ENCODE measurements at places on chromosomes 12 and 14.

DNA sequence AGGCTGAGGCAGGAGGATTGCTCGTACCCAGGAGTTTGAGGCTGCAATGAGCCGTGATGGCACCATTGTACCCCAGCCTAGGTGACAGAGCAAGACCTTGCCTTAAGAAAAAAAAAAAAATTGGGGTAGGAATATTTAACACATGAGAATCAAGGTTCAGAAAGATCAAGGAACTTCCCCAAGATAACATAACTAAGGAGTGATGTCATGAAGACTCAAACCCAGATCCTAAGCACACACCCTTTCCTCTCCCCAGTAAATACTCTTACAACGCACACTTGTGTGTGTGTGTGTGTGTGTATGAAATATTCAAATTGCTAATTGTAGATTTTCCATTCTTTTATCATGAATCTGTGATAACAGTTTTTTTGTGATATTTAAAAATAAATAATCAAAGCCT is 90.6 kb upstream of the NUDT4 start:
- no peak for DNase-seq

GRCh38 chr14:59161561-59162175 is 26.8 kb upstream of the DAAM1 start:
- DNase-seq = no peak

GRCh38 chr12:111154147-111154834 is 214.6 kb downstream of the PHETA1 start:
- DNase-seq = no peak

- no peak for DNase-seq
Observed at GRCh38 chr12:44158746-44159145, 322.9 kb downstream of the TMEM117 start.

GRCh38 chr14:30180219-30180618 is 252.6 kb upstream of the PRKD1 start:
- no peak for DNase-seq

GRCh38 chr12:46342562-46343033 is 30.0 kb downstream of the SLC38A2 start:
- DNase-seq = no peak

- no peak for DNase-seq
Observed at GRCh38 chr12:130482448-130482847, 144.8 kb downstream of the PIWIL1 start.

GRCh38 chr14:99266181-99267178 is 5.5 kb downstream of the BCL11B start:
- peak; percentile 86 for DNase-seq

DNA sequence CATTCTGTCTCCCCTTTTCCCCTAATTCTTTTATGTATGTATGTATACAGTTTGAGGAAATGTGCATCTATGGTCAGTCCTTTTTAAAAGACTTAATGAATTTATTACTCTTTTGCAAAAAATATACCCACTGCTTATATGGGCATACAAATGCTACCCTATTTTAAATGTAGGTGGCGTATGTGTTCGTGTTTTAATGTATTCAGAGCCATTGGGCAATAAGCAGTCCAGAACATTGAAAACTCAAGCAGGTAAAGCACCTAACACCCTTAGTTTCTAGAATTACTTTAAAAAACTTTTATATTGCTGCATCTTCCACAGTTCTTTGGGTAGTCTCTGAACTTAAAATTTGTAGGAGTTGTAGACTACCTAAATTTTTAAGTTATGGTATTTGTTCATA is 42.6 kb upstream of the A2ML1 start:
- no peak for DNase-seq

DNA sequence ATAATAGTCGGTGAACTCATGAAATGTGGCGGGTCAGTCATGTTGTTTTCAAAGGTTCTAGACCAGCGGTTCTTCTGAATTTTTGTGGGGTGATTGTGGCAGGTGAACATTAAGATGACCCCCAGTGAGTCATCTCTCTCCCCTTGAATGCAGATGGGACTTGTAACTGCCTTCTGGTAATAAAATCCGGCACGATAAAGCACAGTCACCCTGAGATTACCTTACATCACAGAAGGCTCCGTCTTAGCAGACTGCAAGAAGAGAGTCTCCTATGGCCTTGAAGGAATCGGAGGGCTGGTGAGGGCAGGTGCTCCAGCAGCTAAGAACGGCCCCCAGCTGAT is 189.6 kb downstream of the FOXN3 start:
- no peak for DNase-seq

GRCh38 chr14:91484186-91484585 is 25.9 kb downstream of the PPP4R3A start:
- no peak for DNase-seq

DNA sequence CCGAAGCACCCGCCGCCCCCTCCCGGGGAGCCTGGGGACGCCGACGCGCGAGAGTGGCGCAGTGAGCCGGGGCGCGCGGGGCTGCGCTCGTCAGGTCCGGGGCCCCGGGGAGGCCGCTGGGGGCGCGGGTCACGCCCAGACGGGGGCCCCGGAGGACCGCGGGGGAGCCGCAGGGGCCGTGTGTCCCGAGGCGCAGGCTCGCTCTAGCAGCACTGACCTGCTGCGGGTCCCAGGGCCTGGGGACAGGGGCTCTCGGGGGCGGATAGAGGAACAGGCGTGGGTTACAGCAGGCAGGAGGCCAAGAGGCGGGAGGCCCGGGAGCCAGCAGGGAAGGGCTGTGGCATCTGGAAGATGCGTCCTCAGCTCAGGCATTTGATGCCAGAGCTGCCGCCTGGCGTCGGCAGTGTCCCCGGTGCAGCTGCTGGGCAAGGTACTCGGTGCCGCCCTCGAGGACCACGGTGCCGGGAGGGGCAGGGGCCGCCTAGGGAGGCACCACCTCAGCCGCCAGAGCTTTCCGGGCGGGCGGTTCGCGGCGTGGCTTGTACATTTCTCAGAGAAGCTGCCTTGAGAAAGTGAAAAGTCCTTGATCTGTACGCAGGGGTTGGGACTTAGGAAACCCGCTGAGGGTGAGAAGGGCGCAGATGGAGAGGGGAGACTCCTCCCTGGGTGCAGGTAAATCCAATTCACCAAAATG is 1.2 kb downstream of the WNT5B start:
- no peak for DNase-seq

GRCh38 chr14:23385244-23385641 is 8.4 kb downstream of the CMTM5 start:
- DNase-seq = no peak

DNA sequence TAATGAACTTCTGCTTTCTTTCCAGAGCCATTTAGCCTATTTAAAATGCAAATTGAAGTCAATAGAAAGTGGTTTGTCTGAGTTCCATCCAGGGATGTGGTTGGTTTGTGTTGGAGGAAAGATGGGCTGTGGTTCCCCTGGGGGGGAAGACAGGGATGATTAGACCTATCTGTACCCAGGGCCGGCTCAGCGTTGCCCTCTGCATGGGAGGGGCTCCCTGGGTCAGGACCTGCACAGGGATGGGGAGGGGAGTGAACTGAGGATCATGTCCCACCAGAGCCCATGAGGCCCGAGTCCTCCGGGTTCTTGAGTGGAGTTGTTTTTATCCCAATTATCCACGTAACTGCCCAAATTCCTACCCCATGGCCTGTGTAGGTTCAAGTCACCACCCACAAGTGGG is 76.9 kb upstream of the SFSWAP start:
- DNase-seq = no peak

DNA sequence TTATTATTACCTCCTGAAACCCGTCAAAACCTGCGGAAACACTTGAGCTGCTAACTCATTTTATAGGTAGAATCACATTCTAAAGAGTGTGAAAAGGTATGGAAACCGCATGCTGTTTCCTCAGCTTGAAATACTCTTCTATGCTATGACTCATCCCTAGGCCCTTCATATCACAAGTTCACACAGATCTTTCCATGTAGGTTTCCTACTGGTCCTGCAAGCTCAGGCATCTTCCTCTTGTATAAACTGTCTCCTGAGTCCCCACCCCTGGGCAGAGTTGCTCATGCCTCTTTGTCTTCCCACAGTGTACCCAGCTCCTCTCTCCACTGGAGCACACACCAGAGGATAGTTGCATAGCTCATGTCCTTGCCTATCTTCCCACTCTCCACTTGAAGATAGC is 84.7 kb downstream of the CMAS start:
- DNase-seq = no peak

GRCh38 chr12:110244829-110245228 is 36.2 kb upstream of the ATP2A2 start:
- no peak for DNase-seq

DNA sequence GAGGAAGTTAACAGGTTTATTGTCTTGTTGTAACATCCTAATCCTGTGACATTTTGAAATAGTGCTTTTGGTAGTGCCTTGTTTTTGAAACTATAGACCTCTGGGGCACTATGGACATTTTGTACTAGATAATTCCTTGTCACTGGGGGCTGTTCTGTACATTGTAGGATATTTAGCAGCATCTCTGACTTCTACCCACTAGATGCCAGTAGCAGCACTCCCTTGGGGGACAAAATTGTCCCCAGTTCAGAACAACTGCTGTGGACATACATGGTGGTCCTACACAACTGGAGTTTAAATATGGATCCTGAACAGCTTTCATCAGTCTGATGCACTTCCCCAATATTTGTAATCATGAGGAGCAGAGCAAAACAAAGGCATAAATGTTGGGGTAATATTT is 264.7 kb downstream of the RAD51B start:
- no peak for DNase-seq

- DNase-seq = no peak
Observed at GRCh38 chr12:94458877-94459727, 565 bp downstream of the CEP83 start.

DNA sequence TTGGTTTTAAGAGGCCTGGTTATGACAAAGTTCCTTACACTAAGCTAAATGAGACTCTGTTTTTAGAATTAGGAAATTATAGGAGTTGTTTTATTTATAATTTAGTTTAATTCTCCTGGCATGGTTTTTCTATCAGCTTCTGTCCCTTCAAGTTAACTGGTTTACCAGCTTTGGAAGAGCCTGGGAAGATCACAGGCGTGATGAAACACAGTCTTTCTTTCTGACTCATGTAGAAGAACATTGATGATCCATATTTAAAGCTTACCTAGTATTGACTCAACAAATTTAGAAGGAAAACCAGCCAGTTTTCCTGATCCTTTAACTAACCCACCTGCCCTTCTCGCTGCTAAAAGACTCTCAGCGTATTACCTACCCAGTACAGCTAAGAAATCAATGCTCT is 155.2 kb downstream of the TGFB3 start:
- no peak for DNase-seq

- no peak for DNase-seq
Observed at GRCh38 chr12:42996869-42997431, 407.4 kb upstream of the PRICKLE1 start.

DNA sequence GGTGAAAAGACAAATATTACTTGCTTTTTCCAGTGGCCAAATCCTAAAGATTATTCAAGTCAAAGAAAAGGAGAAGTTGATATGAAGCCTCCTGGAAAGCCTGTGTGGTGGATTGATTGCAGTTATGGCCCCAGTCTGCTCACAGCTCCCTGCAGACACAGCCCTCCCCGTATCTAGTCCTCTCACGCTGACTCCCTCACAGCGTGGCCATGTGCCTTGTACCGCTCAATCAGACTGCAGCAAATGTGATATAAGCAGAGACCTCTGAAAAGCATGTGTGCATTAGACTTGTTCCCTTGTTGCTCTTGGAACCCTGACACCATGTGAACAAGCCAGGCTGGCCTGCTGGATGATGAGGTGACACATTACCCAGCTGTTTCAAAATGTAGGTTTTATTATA is 398.0 kb upstream of the GARIN6 start:
- DNase-seq = no peak

DNA sequence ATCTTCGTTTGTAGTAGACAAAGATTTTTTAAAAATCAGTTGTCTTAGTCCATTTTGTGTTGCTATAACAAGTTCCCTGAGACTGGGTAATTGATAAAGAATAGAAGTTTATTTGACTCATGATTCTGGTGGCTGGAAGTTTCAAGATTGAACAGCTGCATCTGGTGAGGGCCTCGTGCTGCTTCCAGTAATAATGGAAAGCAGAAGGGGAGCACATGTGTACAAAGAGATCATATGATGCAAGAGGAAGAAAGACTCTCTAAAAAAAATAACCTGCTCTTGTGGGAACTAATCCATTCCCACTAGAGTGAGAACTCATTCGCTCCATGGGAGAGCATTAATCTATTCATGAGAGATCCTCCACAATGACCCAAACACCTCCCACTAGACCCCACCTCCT is 24.8 kb downstream of the MUCL1 start:
- no peak for DNase-seq

GRCh38 chr14:95524706-95525512 is 8.5 kb upstream of the SYNE3 start:
- DNase-seq = no peak

- DNase-seq = no peak
Observed at GRCh38 chr12:45918818-45919217, 71.6 kb downstream of the SCAF11 start.

- no peak for DNase-seq
Observed at GRCh38 chr12:13425766-13426165, 229.2 kb downstream of the EMP1 start.

- DNase-seq = no peak
Observed at GRCh38 chr14:50957296-50957695, 13.0 kb upstream of the PYGL start.

- peak; percentile 6 for DNase-seq
Observed at GRCh38 chr12:49838973-49839633, 3.8 kb downstream of the BCDIN3D start.

DNA sequence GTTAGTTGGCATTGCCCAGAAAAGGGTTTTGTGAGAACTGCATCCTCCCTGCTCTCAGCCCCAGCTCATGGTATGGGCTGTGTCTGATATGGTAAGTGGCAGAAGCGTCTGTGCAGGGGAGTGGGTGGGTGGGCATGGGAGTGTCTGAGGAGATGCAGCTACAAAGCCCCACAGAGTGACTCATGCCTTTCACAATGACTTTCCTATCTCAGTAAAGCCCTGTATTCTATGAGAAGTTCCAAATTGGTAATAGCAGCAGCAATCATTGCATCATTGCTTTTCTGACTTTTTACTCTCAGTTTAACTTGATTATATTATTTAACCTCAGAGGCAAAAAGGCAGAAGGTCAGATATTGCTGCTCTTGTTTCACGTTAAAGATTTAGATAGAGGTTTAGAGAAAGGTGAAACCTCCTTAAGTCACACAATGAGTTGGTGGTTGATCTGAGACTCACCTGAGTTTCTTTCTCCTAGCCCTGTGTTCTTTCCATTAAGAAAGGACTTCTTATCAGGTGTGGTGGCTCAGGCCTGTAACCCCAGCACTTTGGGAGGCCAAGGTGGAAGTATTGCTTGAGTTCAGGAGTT is 171.7 kb downstream of the SLC5A8 start:
- DNase-seq = no peak

DNA sequence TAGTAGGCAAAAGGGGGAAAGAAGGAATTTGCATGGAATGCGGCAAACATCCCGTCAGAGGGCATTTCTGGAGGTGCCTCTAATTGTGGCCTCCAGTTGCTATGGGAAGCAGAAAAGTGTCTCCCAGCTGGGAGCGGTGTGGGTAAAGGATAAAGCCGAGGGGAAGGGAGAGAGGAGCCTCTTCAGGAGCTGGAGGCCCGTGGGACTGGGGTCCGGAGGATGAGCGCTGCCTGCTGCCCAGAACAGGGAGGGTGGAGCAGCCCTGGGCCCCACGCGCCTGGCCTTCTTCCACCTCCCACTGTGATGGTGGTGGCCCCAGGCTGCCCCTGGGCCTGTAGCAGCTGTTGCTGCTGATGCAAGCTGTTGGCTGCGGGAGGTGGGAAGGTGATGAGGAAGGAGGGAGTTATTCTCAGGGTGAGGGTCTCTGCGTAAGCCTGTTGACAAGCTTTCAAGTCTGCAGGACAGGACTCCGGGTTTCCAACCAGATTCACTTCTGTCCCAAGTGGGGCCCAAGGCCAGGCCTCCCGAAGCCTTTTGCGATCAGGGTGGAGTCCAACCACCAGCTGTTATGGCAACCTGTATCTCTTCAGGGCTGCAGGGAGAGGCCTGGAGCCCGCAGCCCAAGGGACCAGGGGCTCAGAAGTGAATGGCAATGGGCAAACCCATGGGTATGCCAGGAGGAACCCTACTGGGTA is 19.1 kb upstream of the PGF start:
- no peak for DNase-seq
